Activated T-helper 2 cell treated with anti-CD3 and anti-CD28 coated beads, Interferon-gamma antibody, Interleukin-2, Interleukin-4, amounts not matched to agents 10 μg/mL and 5 μg/mL and 100 μg/mL, durations not matched to agents 14 hours and 24 hours and 36 hours (primary cell): ENCODE measurements at places on chromosomes 2 and 18. TPM values are rescaled to one million over a fixed set of nuclear protein-coding genes. Genes with fewer than 3 reads are reported as not detected.

DNA sequence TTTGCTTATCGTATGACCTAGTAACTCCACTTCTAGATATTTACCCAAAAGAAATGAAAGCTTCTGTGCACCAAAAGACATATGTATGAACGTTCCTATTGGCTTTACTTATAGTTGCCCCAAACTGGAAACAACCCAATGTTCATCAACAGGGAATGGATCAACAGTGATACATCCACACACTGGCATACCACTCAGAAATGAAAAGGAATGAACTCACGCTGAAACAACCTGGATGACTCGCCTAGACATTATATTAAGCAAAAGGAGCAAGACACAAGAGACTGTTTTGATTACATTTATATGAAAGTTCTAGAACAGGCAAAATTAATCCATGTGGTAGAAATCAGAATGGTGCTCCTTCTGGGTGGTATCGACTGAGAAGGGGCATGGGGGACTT is 18.9 kb downstream of the ADRA2B start:
- no peak for DNase-seq

WIPF1 gene
- total RNA-seq, result 281 and 287 TPM in 2 replicates

MYCN gene
- not detected in 2 replicates for total RNA-seq

PPP3R1 gene
- total RNA-seq, result 77.3 and 78.6 TPM in 2 replicates

GRCh38 chr2:73043276-73043675 is 28.2 kb downstream of the SFXN5 start:
- DNase-seq, result no peak

GRCh38 chr2:200810252-200810997 is 1.3 kb upstream of the BZW1 start:
- no peak for DNase-seq

LRRC30 gene
- not detected in 2 replicates for total RNA-seq
